T-cell (primary cell): ENCODE measurements at places on chromosomes 2 and 18. TPM values are rescaled to one million over a fixed set of nuclear protein-coding genes. Genes with fewer than 3 reads are reported as not detected.

DNA sequence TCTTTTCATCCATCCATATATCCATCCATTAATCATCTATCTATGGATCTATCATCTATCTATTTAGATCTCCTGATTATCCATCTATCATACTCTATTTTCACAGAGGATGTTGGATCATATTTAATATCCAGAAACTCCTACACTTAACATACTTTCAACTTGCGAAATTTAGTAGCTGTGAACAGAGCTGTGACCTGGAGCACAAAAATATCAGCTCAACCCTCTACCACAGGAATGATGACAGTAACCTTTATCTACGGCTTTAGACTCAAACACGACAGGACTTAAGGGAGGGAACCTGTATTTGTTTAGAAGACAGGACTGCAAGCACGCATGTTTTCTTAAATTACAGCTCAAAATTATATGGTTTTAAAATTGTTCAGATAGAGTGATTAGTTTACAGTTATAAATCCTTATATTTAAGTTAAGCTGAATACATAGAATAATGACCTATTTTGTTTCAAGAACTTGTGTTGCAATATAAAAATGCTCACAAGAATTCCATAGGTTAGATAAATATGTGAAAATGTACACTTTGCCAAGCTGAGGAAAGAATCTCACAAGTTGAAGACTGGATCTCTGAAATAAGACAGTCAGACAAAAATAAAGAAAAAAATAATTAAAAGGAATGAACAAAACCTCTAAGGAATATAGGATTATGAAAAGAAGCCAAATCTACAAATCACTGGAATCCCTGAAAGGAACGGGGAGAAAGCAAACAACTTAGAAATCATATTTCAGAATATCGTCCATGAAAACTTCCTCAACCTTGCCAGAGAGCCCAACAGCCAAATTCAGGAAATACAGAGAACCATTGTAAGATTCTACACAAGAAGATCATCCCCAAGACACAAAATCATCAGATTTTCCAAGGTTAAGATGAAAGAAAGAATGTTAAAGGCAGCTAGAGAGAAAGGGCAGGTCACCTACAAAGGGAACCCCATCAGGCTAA is 142.0 kb downstream of the COL6A3 start:
- no peaks in the 10 kb centered on the region for H3K36me3 ChIP-seq
- no peak overlapping the region for H3K4me3 ChIP-seq
- no peak overlapping the region for H3K27ac ChIP-seq
- peaks cover 22% of the 10 kb centered on the region for H3K27me3 ChIP-seq
- DNase-seq: no peak

DNA sequence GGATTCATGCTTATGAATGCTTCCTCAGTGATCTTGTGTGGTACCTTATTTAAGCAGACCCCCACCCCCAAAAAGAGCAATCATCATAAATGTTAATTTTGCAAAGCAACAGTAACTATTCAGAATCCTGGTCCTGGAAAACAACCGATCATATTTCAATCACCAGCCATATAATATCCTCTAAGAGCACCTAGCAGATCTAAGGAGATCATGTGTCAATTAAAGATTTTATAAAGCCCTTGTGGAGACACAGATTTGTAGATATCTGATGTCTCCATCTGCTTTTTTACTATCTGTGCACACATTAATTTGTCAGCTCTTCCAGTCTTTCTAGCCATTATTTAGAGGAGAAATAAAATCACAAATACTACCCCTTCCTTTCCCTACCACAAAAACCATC is 423.7 kb downstream of the TGIF1 start:
- no peak overlapping the region for H3K4me3 ChIP-seq
- no peaks in the 10 kb centered on the region for H3K36me3 ChIP-seq
- DNase-seq: no peak
- H3K4me1 ChIP-seq: no peaks in the 10 kb centered on the region

Gene ABCB11
- not detected for total RNA-seq

Gene R3HDM1
- 40.2 TPM for total RNA-seq

Gene ATP6V1C2
- total RNA-seq: 0.36 TPM

DNA sequence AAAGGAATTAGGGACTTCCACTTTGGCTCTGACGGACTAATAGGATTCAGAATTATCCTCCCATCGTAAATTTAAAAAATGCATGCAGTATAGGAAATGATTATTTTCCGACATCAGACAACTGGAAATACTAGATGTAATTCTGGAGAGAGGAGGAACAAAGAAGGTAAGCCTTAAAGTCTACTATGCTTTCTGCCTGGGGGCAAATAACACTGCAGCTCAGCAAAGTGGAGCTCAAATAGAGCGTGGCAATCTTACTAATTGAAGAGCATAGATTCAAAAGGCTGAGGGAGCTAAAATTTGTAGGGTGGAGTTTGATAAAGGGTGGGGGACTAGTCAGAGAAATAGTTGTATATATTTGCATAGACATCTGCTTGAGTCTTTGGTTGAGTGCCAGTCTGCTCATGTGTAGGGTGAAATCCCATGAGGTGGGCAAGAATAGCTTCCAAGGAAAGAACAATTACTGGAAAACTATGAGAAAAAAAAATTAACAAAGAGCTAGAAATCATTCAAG is 23.8 kb downstream of the COPS8 start:
- H3K36me3 ChIP-seq: no peaks in the 10 kb centered on the region
- no peak overlapping the region for H3K27ac ChIP-seq
- no peaks in the 10 kb centered on the region for H3K4me1 ChIP-seq
- no peak overlapping the region for H3K4me3 ChIP-seq
- DNase-seq: no peak

DNA sequence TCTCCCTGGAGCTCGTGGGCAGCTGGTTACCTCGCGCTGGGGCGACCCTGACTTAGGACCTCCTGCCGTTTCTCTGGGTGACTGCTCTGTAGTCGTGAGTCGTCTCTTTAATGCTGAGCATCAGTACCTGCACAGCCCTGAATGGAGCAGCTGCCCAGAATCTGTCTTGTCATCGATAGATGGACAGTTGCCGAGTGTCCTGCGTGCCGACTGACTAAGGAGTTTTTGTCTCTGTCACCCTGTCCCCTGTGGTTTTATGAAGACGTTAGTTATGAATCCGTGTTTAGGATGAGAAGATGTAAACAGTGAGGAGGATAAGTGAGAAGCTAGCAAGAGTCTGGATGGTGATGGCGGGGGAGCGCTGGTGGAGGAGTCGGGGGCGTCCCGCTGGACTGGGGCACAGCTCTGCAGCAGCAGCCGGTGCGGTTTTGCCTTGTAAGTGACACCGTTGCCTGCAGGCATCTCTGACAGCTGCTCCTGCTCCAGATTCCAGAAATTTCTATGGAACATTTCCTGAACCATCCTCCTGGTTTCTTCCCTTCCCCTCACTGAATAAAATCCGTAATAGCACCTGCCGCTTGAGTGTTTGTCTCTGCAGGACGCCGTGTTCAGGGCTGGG is 13.3 kb downstream of the AGAP1 start:
- no peak for DNase-seq
- H3K27me3 ChIP-seq: peaks cover 9% of the 10 kb centered on the region
- no peaks in the 10 kb centered on the region for H3K4me1 ChIP-seq
- no peaks in the 10 kb centered on the region for H3K36me3 ChIP-seq
- H3K27ac ChIP-seq: no peak overlapping the region

Gene ARHGAP28
- total RNA-seq: not detected

- H3K27me3 ChIP-seq: no peaks in the 10 kb centered on the region
- no peak for DNase-seq
- H3K4me1 ChIP-seq: no peaks in the 10 kb centered on the region
- H3K36me3 ChIP-seq: no peaks in the 10 kb centered on the region
These were observed 1672.4 kb upstream of the LRRTM1 start for GRCh38 chr2:81976998-81977397.

GRCh38 chr2:216644842-216645635 is 11.8 kb downstream of the IGFBP2 start:
- H3K4me3 ChIP-seq: no peak overlapping the region
- no peak overlapping the region for H3K27ac ChIP-seq
- peaks cover 4% of the 10 kb centered on the region for H3K4me1 ChIP-seq
- DNase-seq: no peak
- peaks cover 6% of the 10 kb centered on the region for H3K36me3 ChIP-seq

DNA sequence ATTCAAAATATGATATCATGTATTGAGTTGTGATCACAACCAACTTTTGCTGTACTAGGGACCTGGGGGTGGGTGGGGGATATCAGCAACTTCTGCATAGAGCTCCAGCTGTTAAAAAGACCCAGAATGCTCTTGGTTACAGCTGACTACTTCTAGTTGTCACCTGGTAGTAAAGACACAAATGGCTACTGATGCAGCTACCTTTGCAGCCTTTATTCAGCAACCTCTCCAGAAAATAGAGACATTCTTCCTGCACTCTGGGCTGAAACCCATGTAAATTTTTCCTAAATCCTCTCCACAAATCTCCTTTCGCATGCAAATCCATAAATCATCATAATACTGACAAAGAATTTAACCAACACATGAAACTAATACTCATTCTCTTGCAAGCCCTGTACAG is 238.3 kb downstream of the TCF4 start:
- H3K27me3 ChIP-seq: no peaks in the 10 kb centered on the region
- no peak overlapping the region for H3K4me3 ChIP-seq
- DNase-seq: no peak
- no peak overlapping the region for H3K27ac ChIP-seq
- H3K4me1 ChIP-seq: no peaks in the 10 kb centered on the region
- H3K36me3 ChIP-seq: no peaks in the 10 kb centered on the region

GRCh38 chr18:62606106-62606505 is 83.3 kb downstream of the ZCCHC2 start:
- H3K36me3 ChIP-seq: no peaks in the 10 kb centered on the region
- H3K4me1 ChIP-seq: no peaks in the 10 kb centered on the region
- H3K27ac ChIP-seq: no peak overlapping the region
- peaks cover 32% of the 10 kb centered on the region for H3K27me3 ChIP-seq
- no peak overlapping the region for H3K4me3 ChIP-seq

DNA sequence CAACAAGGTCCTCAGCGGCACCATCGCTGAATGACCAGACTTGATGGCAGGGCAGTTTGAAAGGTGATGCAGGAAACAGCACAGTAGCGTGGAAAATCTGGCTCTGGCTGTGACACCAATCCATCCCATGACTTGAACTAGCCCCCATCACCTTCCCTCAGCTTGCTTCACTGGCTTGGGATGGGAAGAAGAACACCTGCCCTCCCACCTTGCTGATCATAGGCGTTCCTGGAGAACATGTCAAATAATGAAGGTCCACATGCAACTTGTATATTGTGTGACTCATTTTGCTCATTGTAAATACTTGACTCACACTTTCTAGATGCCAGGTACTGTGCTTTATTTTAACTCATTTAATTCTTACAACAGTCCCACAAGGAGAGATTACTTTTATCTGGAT is 292.4 kb upstream of the SPRED2 start:
- no peaks in the 10 kb centered on the region for H3K27me3 ChIP-seq
- no peak overlapping the region for H3K4me3 ChIP-seq
- no peaks in the 10 kb centered on the region for H3K4me1 ChIP-seq
- DNase-seq: no peak
- no peaks in the 10 kb centered on the region for H3K36me3 ChIP-seq

DNA sequence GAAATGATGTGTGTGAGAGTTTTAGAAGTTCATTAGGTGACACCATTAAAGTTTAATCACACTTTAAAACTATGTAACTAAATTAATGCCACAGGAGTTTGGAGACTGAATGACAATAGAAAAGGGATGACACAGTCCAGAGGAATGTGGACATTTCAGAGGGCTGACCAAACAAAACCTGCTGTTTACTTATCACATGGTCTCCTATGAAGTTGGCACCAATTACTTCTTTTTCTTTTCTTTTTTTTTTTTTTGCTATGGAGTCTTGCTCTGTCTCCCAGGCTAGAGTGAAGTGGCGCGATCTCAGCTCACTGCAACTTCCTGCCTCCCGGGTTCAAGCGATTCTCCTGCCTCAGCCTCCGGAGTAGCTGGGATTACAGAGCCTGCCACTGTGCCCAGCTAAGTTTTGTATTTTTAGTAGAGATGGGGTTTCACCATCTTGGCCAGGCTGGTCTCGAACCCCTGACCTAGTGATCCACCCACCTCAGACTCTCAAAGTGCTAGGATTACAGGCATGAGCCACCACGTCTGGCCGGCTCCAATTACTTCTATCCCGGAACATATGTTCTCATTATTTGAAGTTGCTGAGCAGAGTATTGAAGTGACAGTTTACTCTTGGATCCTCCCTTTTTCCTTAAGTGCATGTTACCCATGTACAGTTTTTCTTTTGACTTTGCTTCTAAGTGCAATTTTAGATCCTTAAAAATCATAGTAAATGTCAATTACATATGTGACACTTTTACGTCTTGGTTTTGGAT is 4.3 kb downstream of the AGPS start:
- no peak for DNase-seq
- H3K4me1 ChIP-seq: peaks cover 16% of the 10 kb centered on the region
- no peak overlapping the region for H3K27ac ChIP-seq
- H3K4me3 ChIP-seq: no peak overlapping the region
- no peaks in the 10 kb centered on the region for H3K36me3 ChIP-seq

DNA sequence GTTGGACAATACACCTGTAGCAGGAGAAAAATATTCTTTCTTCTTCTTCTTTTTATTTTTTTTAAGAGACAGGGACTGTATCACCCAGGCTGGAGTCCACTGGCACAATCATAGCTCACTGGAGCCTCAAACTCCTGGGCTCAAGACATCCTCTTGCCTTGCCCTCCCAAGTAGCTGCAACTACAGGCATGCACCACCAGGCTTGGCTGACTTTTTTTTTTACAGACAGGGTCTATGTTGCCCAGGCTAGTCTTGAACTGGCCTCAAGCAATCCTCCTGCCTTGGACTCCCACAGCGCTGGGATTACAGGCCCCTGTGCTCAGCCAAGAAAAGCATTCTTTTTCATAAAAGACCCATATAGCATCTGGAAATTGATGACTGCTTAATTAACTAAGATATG is 17.1 kb upstream of the ARHGAP28 start:
- no peaks in the 10 kb centered on the region for H3K4me1 ChIP-seq
- no peak for DNase-seq
- no peaks in the 10 kb centered on the region for H3K27me3 ChIP-seq
- H3K27ac ChIP-seq: no peak overlapping the region
- no peaks in the 10 kb centered on the region for H3K36me3 ChIP-seq
- H3K4me3 ChIP-seq: no peak overlapping the region

Gene SLC5A6
- total RNA-seq: 148 TPM

Gene TAF1B
- total RNA-seq: 16.4 TPM

GRCh38 chr2:199851883-199852282 is 891 bp upstream of the FTCDNL1 start:
- H3K4me1 ChIP-seq: peaks cover 9% of the 10 kb centered on the region
- H3K36me3 ChIP-seq: no peaks in the 10 kb centered on the region
- H3K27ac ChIP-seq: no peak overlapping the region
- peaks cover 1% of the 10 kb centered on the region for H3K27me3 ChIP-seq
- no peak overlapping the region for H3K4me3 ChIP-seq

GRCh38 chr2:42103829-42104228 is 56.0 kb downstream of the PKDCC start:
- DNase-seq: no peak
- peak overlapping the region; percentile 99 for H3K27ac ChIP-seq
- no peaks in the 10 kb centered on the region for H3K27me3 ChIP-seq
- no peaks in the 10 kb centered on the region for H3K36me3 ChIP-seq

Gene FMNL2
- total RNA-seq: 0.63 TPM

DNA sequence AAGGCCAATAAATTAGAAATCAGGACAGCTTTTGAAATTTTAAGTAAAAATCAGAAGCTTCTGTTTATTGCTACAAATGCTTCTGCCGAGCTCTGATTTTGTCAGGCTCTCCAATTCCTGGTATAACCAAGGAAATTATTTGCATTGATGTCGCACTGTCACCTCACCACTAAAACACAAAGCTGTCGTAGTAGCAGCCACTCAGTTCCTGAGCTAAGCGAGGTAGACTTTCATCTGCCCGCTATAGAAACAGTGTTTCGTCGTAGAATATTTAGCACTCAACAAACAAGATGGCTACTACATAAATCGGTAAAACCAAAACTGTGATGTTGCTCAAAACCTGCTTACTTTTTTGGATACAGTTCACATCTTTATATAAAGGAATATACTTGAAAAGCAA is 141.3 kb upstream of the FOSL2 start:
- H3K4me3 ChIP-seq: no peak overlapping the region
- no peaks in the 10 kb centered on the region for H3K36me3 ChIP-seq
- peak overlapping the region; percentile 59 for H3K27ac ChIP-seq
- H3K4me1 ChIP-seq: peaks cover 10% of the 10 kb centered on the region
